NAMALWA (cell line): ENCODE measurements at places on chromosomes 3 and 15.

- no peak for DNase-seq
These were observed 124.2 kb downstream of the LIPC start for GRCh38 chr15:58556028-58556361.

- DNase-seq = no peak
These were observed 4.6 kb downstream of the CIDEC start for GRCh38 chr3:9875448-9875847.

- no peak for DNase-seq
These were observed 1165.1 kb downstream of the ROBO2 start for GRCh38 chr3:78204977-78205376.

DNA sequence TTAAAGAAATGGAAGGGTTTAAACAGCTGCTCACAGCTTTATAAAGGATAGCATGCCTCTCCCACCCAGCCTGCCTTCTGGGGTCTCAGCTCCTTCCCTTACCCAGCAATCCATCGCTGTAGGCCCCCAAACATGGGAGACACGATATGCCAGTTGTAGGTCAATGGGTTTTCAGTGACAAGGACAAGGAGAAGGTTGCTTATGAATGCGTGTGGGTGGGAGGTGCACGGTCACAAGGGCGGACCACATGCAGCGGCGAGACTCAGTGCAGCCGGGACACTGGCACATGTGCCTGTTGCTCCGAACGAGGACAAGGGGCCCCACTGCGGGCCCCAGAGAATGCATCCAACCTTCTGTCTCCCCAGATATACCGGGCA, 67.0 kb downstream of the MGLL start:
- DNase-seq = no peak

DNA sequence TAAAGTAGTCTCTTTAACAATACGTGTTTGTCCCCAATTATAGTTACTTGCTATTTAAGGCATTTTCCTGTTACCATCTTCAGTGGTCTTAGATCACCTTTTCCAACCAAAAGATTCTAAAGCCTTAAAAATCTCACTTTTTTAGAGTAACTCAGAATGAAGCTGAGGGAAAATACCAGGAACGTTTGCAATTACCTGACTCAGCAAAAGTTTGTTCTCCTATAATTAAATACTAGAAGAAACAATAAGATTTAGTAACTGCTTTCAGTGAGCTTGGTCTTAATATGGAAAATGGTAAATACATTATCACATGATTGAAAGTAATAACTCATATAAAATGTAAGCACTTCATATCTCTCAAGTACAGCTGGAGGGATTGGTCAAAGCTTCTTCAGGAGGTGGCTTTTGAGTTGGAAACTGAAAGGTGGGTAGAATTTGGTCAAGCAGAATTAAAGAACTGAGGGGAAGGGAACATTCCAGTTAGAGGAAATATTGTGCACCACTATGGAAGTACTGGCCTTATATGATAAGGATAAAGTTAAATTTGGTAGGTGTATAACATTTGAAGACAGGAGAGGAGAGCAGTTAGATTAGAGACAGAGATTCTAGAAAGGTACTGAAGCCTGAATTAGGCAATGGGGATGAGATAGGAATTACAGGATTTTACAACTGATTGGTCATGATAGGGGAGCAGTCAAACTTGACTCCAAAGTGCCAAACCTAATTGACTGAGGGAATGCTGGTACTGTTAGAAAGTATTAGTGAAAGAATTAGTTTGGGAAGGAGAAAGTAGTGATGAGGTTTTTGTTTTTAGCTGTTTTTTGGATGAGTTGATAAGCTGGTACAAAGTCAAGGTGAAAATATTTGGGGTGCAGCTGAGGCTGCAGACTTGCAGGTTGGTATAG, 21.9 kb downstream of the TSC22D2 start:
- no peak for DNase-seq

GRCh38 chr3:183073839-183074238, 25.5 kb downstream of the MCCC1 start:
- no peak for DNase-seq

DNA sequence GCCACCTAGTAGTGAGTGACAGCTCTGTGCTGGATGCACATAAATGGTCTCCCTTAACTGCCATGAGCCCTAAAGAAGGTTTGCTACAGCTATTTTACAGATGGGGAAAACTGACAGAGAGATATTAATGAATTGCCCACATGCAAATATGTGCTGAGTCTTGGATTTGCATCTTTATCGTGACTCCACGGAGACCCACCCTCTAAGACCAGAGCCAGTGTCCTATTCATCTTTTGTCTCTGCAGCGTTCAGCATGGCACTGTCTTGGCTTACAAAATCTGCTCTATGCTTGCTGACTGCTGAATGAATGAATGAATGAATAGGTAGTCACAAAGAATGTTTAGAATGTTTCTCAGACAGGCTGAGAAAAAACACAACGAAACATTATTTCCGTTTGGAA, 48.3 kb downstream of the BTD start:
- peak; percentile 57 for DNase-seq

- DNase-seq = no peak
These were observed 383.0 kb upstream of the RORA start for GRCh38 chr15:61612111-61612510.

- DNase-seq = peak; percentile 68
These were observed 175.1 kb upstream of the ATP11B start for GRCh38 chr3:182618085-182618732.

- peak; percentile 45 for DNase-seq
These were observed 32.5 kb downstream of the RFTN1 start for GRCh38 chr3:16480861-16481545.

GRCh38 chr3:43691120-43691995, 620 bp downstream of the ABHD5 start:
- DNase-seq = peak; percentile 43
